ENCODE measurements at places on chromosomes 7 and 10.

DNA sequence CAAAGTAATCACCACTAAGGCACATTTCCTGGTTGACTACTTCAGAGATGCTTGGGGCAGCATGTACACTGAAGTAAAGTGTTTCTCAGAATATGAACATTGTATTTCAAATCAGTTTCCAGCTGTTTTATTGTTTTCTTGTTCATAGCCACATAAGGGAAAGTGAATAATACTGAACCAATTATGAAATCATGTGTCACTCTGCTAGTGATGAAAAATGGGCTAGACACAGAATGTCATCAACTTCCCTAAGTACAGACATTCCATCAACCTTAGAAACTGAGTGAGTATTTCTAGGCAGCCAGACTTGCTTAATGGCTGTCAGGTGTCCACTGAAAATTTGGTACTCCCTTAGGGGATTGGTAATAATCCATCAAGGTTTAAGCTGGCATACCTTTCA, 603.5 kb downstream of the ARL4A start:
- H3K27me3 ChIP-seq: no peaks in the 10 kb centered on the region
- no peaks in the 10 kb centered on the region for H3K36me3 ChIP-seq
- H3K4me1 ChIP-seq: no peaks in the 10 kb centered on the region
- H3K27ac ChIP-seq: no peak overlapping the region
- no peak for DNase-seq

DNA sequence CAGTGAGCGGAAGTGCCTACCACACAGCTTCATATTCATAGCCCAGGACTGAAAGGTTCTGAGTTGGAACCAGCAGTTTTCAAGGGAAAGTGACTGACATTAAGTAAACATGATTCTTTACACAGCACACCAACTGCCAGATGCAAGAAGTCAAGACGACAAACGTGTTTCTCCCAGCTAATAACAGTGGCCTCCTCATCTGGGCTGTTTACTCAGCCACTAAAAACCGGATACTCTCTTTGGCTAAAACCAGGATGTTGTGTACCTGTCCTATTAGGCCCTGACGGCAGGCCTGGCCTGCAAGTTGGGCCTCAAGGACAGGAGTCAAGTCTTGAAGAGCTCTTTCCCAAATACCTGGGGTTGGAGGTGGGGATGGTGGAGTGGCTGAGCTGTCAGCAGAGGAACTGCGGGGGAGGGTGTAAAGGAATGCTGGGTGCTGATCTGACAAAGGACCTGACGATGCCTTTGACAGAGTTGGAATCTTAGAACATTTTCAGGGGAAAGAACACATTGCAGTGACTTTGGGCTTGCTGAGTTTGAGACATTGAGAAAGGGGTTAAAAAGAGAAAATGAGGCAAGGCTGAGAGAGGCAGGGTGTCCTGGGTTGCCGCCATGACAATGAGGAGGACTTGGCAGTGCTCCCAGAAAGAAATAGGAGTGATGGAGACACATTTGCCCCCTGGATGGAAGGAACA, 57.7 kb downstream of the STEAP1B start:
- H3K27me3 ChIP-seq: no peaks in the 10 kb centered on the region
- peaks cover 80% of the 10 kb centered on the region for H3K4me1 ChIP-seq
- H3K36me3 ChIP-seq: peaks cover 5% of the 10 kb centered on the region
- no peak for DNase-seq
- no peak overlapping the region for H3K27ac ChIP-seq
- no peak overlapping the region for H3K4me3 ChIP-seq

GRCh38 chr7:19397911-19398310, 252.7 kb upstream of the FERD3L start:
- H3K27me3 ChIP-seq: no peaks in the 10 kb centered on the region
- no peaks in the 10 kb centered on the region for H3K36me3 ChIP-seq
- DNase-seq: no peak
- H3K4me3 ChIP-seq: no peak overlapping the region

GRCh38 chr10:124369986-124370385, 48.7 kb downstream of the OAT start:
- no peak overlapping the region for H3K4me3 ChIP-seq
- peaks cover 7% of the 10 kb centered on the region for H3K4me1 ChIP-seq
- no peaks in the 10 kb centered on the region for H3K36me3 ChIP-seq
- H3K27ac ChIP-seq: no peak overlapping the region
- H3K27me3 ChIP-seq: peaks cover 20% of the 10 kb centered on the region
- no peak for DNase-seq

DNA sequence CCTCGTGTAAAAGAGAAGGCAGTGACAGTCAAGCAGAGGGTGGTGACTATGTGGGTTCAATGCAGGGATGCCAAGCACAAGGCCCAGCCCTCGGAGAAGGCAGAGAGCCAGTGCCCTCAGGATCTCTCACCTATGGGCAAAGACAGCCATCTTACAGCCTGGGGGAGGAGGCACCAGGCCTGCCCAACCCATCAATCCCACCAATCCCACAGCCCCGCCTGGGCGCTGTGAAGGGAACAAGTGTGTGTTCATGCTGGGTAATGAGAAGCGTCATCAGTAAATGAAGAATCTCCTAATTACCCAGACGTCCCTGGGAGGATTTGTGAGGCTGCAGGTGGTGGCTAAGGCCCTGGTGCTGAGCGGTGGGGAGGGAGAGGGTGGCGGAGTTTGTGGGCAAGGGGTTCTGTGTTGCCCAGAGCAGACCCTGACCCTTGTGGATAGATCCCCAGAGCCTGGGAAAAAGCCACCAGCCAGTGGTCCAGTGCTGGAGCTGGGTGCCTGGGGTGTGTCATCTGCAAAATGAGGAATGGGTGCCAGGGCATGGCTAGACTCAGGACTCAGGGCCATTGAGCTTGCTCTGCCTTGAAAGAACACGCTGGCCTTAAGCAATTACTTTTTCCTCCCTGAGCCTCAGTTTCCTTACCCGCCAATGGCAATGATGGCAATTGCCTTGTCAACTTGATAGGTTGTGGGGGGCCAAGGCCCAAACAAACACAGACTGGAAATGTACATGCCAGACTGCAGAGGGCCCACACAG, 128.1 kb upstream of the UNC5B start:
- H3K36me3 ChIP-seq: no peaks in the 10 kb centered on the region
- no peak for DNase-seq
- no peaks in the 10 kb centered on the region for H3K27me3 ChIP-seq
- no peak overlapping the region for H3K4me3 ChIP-seq
- no peaks in the 10 kb centered on the region for H3K4me1 ChIP-seq
- no peak overlapping the region for H3K27ac ChIP-seq

- no peak overlapping the region for H3K27ac ChIP-seq
- no peaks in the 10 kb centered on the region for H3K4me1 ChIP-seq
- H3K36me3 ChIP-seq: no peaks in the 10 kb centered on the region
- peaks cover 2% of the 10 kb centered on the region for H3K27me3 ChIP-seq
Measured at GRCh38 chr7:158109364-158110033, 478.1 kb downstream of the PTPRN2 start.

DNA sequence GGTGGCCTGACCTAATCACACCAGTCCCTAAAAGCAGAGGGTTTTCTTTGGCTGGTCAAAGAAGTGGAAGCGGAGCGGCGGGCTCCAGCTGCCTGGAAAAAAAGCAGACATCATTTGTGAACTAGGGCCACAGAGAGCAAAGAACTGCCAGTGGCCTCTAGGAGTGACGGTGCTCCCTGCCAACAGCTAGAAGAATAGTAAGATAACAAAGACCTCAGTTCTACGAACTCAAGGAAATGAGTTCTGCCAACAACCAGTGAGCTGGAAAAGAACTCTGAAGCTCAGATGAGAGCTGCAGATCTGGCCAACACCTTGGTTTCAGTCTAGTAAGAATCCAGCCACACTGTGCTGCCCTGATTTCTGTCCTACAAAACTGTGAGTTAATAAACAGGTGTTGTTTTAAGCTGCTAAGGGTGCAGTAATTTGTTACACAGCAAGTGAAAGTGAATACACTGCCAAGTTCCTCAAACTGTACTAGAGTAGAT, 178.0 kb downstream of the SRPK2 start:
- peaks cover 3% of the 10 kb centered on the region for H3K36me3 ChIP-seq
- peaks cover 86% of the 10 kb centered on the region for H3K4me1 ChIP-seq
- peak overlapping the region; percentile 90 for H3K27ac ChIP-seq
- H3K27me3 ChIP-seq: no peaks in the 10 kb centered on the region
- no peak for DNase-seq

- no peak overlapping the region for H3K4me3 ChIP-seq
- H3K27ac ChIP-seq: no peak overlapping the region
- DNase-seq: no peak
Measured at GRCh38 chr10:24483701-24484100, 240.0 kb downstream of the ARHGAP21 start.

- H3K27ac ChIP-seq: no peak overlapping the region
- H3K4me3 ChIP-seq: no peak overlapping the region
- H3K36me3 ChIP-seq: no peaks in the 10 kb centered on the region
- no peaks in the 10 kb centered on the region for H3K4me1 ChIP-seq
- no peak for DNase-seq
Measured at GRCh38 chr7:55325371-55325792, 39.8 kb upstream of the LANCL2 start.

DNA sequence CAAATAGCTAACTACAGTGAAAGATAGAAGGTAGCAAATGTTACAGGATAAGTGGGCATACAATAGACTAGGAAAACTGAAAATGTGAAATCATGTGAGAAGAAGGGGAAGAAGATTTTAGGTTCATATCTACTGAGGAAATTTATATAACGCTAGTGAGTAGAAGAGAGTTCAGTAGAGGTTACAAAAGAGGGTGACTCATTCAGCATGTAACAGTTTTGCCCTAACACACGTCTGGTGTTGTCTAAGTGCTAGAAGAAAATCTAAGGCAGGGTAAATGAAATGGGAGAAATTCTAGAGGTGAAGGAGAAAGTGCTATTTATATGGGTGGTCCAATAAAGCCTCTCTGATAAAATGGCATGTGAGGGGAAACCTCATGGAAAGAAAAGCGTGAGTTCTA, 731.4 kb upstream of the POT1 start:
- H3K27me3 ChIP-seq: no peaks in the 10 kb centered on the region
- DNase-seq: no peak
- H3K4me3 ChIP-seq: no peak overlapping the region

- no peaks in the 10 kb centered on the region for H3K36me3 ChIP-seq
- DNase-seq: peak; percentile 67
- no peak within 1 kb of the TSS for H3K27ac ChIP-seq
- H3K4me3 ChIP-seq: peak within 1 kb of the TSS; percentile 81
- peaks cover 11% of the 10 kb centered on the region for H3K27me3 ChIP-seq
- H3K4me1 ChIP-seq: peaks cover 24% of the 10 kb centered on the region
Measured at GRCh38 chr7:131556053-131556908, at the start of gene PODXL. Gene PODXL (minus strand): TSS chr7:131556628. CDS start chr7:131556359, 269 bp downstream.

DNA sequence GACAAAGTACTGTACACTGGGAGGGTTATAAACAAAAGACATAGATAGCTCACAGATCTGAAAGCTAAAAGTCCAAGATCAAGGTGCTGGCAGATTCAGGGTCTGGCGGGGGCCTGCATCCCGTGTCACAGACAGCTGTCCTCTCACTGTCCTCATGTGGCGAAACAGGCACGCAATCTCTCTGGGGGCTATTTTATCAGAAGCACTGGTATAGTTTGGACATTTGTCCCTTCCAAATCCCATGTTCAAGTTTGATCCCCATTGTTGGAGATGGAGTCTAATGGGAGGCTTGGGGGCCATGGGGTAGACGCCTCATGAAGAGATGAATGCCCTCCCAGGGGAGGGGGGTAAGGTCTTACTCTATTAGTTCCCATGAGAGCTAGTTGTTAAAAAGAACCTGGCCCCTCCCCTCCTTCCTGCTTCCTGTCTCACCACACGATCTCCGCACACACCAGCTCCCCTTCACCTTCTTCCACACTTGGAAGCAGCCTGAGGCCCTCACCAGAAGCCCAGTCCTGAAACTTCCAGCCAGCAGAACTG, 72.5 kb upstream of the UCN3 start:
- no peaks in the 10 kb centered on the region for H3K36me3 ChIP-seq
- peaks cover 13% of the 10 kb centered on the region for H3K4me1 ChIP-seq
- DNase-seq: no peak
- H3K4me3 ChIP-seq: no peak overlapping the region
- no peak overlapping the region for H3K27ac ChIP-seq
- H3K27me3 ChIP-seq: peaks cover 3% of the 10 kb centered on the region

GRCh38 chr7:45055016-45055415, 33.8 kb downstream of the NACAD start:
- H3K36me3 ChIP-seq: peaks cover 56% of the 10 kb centered on the region
- H3K27ac ChIP-seq: peak overlapping the region; percentile 59
- no peak overlapping the region for H3K4me3 ChIP-seq
- no peak for DNase-seq
- H3K4me1 ChIP-seq: peaks cover 58% of the 10 kb centered on the region
- H3K27me3 ChIP-seq: no peaks in the 10 kb centered on the region

DNA sequence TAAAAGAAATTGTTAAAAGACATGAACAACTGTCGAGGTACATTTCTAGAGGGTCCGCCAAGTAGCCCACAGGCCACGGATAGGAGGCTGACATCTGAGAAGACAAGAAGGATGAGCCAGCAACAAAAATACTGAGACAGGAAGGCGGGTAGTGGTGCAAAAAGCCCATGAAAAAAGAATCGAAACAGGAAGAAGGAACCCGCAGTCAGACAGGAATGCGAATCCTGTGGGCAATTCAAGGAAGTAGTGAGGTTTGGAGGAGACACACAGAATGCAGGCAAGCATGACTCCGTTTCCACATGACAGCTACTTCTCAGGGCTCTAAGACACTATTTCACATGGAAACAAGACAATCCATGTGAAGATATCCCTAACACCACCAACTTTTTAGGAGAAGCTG, 125.2 kb downstream of the DOCK4 start:
- peaks cover 50% of the 10 kb centered on the region for H3K4me1 ChIP-seq
- H3K36me3 ChIP-seq: no peaks in the 10 kb centered on the region
- H3K27me3 ChIP-seq: no peaks in the 10 kb centered on the region

DNA sequence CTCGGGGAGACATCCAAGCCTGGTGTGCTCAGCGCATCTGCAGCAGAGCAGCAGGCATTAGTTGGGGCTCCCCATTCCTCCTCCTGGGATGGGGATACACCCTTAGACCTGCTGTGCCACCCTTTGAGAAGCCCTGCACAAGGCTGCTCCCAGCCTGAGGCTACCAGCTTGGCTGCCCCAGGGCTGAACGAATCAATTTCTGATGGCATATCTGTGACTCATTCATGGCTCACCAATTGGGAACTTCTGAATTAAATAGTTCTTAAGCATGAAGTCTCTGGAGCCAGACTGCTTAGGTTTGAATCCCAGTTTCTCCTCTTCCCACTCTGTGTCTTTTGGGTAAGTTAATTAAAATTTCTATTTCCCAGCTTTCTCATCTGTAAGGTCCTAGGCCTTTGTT, 16.3 kb upstream of the GLI3 start:
- H3K4me1 ChIP-seq: no peaks in the 10 kb centered on the region
- DNase-seq: no peak
- H3K4me3 ChIP-seq: no peak overlapping the region
- H3K27me3 ChIP-seq: peaks cover 4% of the 10 kb centered on the region
- H3K27ac ChIP-seq: no peak overlapping the region

GRCh38 chr10:122044713-122045112, 55.8 kb downstream of the TACC2 start:
- peaks cover 5% of the 10 kb centered on the region for H3K27me3 ChIP-seq
- H3K4me1 ChIP-seq: no peaks in the 10 kb centered on the region
- no peak for DNase-seq
- no peak overlapping the region for H3K27ac ChIP-seq
- H3K4me3 ChIP-seq: no peak overlapping the region

Measured in activated B cell treated with CpG ODN at 0.5 μM for 24 hours (primary cell).